Fibroblast of skin of left quadriceps (primary cell): ENCODE measurements at places on chromosomes 12 and 14.
A peak's percentile ranks its signal among the peaks of the same experiment; 100 is the strongest.

- peak; percentile 78 for DNase-seq
Observed at GRCh38 chr12:76863837-76864236, 15.0 kb downstream of the CSRP2 start.

DNA sequence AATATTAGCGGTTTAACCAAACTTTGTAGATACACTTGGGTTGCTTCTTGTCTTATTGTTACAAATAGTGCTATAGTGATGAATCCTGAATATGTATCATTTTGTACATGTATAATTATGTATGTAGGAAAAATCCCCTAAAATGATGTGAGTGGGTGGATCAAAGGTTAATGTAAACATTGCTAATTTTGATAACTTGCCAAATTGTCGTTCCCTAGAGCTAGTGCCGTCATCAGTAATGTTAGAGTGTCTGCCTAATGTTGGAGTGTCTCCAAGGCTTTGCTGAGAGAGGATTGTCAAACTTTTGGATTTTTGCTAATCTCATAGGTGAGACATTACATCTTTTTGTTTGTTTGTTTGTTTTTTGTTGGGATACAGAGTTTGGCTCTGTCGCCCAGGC is 44.4 kb downstream of the AEBP2 start:
- DNase-seq = no peak

DNA sequence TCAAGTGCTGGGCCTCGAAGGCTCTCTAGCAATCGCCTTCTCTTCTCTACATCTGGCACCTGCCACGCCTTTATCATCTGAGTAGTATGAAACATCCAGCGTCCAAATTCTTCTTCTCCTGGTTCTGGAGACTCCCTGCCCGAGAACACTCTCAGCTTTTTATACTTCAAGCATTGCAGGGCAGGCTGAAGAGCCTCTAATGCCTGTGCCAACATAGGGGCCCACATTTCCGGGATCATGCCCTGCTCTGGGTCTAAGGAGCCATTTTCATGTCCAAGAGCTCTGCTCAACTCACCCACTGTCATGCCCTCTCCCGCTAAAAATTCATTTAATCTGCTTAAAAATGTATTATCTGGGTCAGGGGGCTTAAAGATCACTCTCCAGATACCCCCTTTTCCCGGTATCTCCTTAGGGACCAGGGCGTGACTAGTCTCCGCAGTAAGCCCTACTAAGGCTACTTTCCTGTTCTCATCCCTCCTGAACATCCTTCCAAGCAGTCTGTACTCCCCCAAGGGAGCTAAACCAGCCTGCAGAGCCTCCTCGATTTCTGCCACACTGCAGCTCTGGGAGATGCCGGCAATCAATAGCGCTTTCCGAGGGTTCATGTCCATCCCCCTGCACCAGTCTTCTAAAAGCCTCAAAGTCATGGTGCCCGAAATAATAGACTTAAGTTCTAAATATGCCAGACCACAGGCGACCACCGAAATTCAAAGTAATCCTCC is 940 bp downstream of the MOAP1 start:
- no peak for DNase-seq

DNA sequence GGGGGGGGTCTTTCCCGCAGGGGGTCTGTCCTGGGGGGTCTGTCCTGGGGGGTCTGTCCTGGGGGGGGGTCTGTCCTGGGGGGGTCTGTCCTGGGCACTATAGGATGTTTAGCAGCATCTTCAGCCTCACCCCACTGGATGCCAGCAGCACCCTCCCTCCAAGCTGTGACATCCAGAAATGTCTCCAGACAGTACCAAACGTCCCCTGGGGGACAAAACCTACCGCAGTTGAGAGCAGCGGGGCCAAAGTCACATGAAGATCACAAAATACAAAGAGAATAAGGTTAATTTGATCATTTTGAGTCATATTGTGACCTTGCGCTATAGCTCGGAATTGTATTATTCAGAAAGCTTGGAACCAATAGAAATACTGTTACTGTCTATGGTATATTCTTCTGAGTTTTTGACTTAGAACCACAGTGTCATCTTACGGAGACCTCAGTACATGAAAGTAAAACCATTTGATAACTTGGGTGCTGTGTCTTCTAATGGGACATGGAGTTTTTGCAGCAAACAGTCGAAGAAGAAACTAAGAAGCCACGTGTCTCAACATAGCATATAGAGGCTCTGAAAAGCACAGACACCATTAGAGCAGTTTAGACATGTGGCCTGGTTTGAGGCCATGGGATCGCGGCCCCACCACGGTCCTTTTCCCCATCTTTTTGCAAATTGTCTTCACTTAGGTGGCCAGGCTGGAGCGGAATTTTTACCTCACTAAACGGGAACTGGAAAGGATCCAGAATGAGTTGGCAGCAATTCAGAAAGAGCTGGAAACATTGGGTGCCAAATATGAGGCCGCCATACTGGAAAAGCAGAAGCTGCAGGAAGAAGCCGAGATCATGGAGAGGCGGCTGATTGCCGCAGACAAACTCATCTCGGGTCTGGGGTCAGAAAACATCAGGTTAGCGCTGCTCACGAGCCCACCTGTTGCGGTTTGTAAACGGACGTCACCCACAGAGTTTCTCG is 59.9 kb downstream of the CCDC92 start:
- no peak for DNase-seq

- DNase-seq = no peak
Observed at GRCh38 chr12:96029826-96030225, 5.6 kb downstream of the LTA4H start.

DNA sequence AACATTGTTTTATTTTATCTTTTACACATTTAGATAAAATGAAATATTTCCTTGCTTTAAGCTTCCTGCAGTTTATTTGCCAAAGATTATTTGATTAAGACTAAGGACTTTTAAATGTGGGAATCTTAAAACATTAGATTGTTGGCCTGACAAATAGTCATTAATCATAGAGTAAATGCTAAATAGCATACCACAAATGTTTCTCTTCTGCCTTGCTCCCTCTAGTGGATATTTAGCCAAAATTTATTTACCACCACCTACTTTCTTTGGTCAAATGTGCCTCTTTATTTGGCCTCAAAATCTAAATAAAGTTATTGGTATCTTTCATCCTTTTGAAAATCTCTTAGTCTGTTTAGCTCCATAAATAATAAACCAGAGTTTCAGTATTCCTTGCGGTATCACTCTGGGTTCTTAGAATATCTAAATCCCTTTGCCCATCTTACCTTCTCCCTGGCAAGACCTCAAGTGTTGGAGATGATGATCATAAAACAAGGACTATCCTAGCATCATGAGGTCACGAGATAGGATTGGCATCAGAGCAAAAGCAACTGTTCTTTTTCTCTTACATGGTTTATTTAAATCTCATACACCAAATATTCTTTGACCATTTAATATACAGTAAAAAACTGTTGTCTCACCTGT is 150.6 kb upstream of the AEBP2 start:
- no peak for DNase-seq

GRCh38 chr12:101878243-101878821 is 952 bp downstream of the DRAM1 start:
- DNase-seq = no peak

DNA sequence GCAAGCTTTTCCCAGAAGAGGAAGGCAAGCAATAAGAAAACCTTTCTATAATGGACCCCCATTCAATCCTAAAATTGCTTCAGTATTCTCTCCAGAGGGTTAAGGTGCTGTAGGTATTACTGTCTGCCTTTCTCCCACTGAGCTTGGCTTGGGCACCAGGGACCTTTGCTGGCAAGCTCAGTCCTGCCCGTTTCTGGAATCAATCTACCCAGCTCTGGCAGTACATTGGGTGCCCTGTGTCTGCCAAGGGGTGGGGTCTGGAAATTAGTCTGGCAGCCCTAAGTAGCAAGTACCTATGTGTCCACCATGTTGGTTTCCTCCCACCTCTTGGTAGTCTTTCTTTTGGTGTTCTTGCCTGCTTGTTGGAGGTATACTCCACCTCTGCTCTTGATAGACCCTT is 72.6 kb downstream of the C12orf75 start:
- no peak for DNase-seq

GRCh38 chr14:68663385-68664076 is 129.3 kb downstream of the ZFP36L1 start:
- DNase-seq = no peak

GRCh38 chr12:88733008-88733407 is 152.7 kb upstream of the KITLG start:
- DNase-seq = no peak

DNA sequence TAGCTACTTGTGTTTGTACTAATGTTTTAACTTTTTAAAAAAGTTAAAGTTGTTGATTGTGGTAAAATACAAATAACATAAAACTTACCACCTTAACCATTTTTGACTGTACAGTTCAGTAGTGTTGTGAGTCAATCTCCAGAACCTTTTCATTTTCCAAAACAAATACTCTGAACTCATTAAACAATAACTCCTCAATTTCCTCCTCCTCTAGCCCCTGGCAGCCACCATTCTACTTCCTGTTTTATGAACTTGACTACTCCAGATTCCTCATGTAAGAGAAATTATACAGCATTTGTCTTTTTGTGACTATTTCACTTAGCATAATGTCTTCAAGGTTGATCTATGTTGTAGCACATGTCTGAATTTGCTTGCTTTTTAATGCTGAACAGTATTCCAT is 299.1 kb upstream of the AMIGO2 start:
- DNase-seq = no peak

DNA sequence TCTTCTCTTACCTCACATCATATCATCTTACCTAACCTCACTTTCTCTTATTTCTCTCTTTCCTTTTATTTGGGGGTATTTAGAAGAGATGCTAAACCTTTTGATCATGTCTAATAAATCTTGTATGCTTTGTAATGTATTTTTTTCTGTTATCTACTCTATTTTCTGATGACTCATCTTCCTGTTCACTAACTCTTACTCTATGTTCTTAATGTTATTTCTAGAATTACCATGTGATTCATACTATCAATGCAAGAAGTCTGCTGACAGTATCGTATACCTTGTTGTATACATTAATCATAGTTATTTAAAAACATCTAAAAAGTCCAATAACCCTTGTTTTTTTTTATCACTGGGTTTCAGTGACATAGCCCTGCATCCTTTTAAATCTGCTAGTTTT is 62.3 kb downstream of the MGAT4C start:
- no peak for DNase-seq

GRCh38 chr12:3557791-3558620 is 67.0 kb downstream of the PRMT8 start:
- no peak for DNase-seq

GRCh38 chr14:66121859-66122258 is 364.3 kb upstream of the CCDC196 start:
- DNase-seq = no peak

DNA sequence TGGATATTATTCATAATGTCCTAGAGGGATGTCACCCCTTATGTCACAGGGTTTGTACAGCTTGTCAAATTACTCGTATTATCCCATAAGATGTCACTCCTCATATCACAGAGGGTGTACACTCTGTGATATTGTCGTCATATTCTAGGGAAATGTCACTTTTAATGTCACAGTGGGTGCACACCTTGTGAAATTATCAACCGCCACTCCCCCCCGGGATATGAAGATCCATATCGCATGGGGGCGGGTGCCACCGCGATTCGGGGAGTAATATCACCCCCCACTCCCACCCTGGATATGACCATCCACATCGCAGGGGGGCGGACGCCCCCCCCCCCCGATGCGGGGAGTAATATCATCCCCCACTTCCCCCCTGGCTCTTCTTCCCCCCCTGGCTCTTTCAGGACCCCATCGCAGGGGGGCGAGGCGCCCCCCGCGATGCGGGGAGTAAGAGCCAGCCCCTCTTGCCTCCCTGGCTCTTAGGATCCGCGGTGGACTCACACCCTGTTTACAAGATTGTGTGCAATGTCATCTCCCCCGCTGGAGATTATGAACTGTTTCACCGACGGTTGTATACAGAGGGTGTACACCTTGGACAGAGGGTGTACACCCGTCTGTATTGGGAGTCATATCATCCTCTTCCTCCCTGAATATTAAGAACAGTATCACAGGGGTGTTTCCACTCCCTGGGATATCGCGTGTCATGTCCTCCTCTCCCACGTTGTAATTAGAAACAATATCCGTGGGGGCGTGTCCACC is 92.8 kb downstream of the FRMD6 start:
- DNase-seq = no peak

DNA sequence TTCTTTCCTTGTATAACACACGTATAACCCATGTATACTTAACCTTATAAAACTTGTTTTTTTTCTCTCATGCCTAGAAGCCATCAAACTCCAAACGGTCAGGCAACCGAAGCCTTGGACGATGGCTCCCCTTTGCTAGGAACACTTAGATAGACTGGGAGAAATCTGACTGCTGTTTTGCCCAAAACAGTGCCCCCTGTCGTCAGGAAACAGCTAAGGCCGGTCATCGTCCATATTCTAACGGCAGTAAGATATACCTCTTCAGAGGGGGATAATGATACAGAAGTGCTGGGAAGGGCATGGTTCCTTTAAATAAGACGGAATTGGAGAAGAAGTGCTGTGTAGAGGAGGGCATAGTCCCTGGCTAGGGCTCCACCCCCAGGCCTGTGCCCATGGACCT is 130.5 kb downstream of the SLC41A2 start:
- no peak for DNase-seq

DNA sequence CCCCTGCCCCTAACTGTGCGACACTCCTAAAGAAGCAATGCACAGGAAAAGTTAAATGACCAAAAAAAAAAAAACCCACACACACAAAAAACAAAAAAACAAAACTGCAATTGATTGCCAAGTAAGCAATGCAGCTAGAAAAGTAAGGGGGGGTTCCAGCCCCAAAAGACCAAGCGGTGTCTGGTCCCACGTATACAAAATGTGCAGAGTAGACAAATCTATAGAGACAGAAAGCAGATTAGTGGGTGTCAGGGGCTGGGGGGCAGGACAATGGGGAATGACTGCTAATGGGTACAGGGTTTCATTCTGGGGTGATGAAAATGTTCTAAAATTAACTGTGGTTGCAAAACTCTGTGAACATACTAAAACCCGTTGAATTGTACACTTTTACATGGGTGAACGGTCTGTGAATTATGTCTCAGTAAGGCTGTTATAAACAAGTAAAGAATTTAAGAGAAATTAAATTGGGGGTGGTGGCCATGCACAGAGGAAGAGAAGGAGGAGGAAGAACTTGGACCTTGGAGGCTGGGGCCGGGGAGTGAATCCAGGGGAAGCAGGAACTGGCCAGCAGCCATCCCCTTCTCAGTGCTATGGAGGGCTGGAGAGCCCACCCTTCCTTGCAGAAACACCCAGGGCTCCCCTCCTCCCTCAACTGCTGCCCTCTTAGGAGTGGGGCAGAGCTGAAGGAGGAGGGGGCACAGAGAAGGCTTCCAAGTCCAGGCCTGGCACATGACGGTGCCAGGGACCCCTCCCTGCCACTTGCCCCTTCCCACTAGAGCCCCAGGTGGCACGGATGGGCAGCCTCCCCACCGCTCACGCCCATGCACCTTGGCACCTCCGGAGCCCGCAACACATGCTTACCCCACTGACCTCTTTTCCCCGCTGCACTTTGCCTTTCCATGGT is 45.4 kb downstream of the KDM2B start:
- no peak for DNase-seq
